ENCODE measurements at places on chromosomes 12 and 14.

GRCh38 chr14:59925797-59926196, 5.9 kb downstream of the LRRC9 start:
- DNase-seq: no peak

GRCh38 chr14:76644855-76645518, 116.3 kb upstream of the VASH1 start:
- peak; percentile 68 for DNase-seq

GRCh38 chr12:26122681-26123481, 2.0 kb downstream of the BHLHE41 start:
- DNase-seq: peak; percentile 87

DNA sequence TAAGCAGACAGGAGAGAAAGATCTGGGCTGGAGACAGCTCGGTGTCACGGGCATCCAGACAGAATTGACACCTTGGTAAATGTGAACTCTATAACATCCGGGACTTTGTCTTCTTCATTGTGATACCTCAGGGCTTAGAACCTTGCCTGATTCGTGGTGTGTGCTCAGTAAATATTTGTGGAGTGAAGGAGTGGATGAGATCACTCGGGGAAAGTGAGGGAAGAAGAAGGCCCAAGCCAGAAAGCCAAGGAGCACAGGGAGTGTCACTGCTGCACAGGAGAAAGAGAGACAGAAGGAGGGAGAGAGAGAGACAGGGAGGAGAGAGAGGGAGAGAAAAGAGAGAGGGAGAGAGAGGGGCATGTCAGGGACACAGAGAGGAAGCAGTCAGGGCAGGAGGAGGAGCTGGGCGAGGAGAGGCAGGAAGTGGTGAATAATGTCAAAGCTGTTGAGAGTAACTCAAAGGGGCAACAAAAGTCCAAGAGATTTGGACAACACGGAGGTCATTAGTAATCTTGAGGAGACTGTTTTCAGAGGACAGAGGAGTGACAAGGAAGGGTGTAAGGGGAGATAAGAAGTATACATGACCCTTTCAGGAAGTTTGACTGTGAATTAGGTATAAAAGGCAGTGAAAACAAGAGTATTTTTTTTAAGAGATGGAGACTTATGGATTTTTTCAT, 141.6 kb upstream of the MAX start:
- DNase-seq: no peak

DNA sequence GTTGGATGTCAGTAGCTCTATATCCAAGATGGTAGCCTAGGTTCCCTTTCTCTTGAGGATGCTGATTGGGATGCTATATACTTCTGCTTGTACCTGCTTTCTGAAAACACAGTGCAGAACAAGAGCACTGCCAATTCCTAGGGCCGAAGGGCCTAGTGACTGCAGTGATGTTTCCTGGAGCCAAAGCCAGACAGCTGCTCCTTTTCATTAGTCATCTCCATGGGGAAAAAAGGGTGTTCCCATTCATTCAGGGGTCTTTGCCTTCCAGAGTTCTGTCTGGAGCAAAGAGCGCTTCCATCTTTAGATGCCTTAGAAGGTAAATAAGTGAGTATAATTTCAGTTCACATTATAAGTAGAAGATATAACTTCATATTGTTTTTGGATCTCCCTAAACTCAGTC, 85.5 kb downstream of the PTPRB start:
- DNase-seq: no peak

- DNase-seq: no peak
Observed at GRCh38 chr14:42335918-42336317, 729.2 kb downstream of the LRFN5 start.

- DNase-seq: no peak
Observed at GRCh38 chr14:30648471-30648870, 26.4 kb downstream of the SCFD1 start.

GRCh38 chr14:47567273-47567672, 108.1 kb downstream of the MDGA2 start:
- no peak for DNase-seq

DNA sequence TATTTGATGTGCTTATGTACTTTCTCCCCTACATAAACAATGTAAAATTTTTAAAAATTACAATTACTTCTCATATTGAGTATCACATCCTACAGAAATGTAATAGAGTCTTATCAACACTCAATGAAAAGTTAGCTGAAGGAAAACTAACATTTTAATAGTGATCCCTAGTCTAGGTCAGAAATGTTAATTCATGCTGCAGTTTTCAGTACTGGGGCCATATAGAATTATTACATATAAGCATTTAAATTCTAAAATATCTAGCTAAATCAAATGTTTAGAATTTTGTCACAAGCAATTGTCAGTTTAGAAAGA, 37.8 kb downstream of the SLC6A15 start:
- DNase-seq: no peak

DNA sequence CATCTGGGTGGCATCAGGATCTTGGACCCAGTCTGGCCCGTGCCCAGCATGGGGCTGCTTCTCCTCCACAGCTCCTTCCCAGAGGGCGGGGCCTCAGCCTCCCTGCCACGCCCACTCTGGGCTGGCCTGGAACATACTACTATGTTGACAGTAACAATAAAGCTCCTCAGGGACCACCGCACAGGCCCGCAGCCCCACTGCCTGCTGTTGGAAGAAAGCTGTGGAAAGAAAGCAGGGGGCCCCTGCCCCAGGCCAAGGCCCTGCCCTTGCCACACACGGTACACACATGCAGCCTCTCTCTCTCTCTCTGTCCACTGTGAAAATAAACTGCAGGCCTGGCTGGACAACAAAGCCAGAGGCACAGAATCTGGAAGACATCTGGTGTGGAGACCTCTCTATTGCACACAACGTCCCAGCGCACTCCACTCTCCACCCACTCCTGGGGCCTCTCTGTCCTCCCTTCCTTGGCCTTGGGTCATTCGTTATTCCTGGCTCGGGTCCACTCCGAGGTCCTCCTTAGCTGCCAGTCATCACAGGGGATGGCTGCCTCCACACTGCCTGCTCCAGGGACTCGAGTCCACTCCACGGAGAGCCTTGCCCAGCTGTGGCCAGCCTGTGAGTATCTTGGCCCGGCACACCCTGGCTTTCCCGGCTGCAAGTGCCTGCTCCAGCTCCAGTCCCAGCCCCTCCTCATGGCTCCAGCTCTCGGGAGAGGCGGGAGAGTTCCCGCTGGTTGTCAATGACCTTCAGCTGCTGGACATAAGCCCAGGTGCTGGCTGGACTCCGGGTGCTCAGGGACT, 11.8 kb upstream of the ENDOU start:
- peak; percentile 62 for DNase-seq

Measured in astrocyte of the hippocampus (primary cell).